ENCODE measurements at places on chromosomes 4 and X.

DNA sequence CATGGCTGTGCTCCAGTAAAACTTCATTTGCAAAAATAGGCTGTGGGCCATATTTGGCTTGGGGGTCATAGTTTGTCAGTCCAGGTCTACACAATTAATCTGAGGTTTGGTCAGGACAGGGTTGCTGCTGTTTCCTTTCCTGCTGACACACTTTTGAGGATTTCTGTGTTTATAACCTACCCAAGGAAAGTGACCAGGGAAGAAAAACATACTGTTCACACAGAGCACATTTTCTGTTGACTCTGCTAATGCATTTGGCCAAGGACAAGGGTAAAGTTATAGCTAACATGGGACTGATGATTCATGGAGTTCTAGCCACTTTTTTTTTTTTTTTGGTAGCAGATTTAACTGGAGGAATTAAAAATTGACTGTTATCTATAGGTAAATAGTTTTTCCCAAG lies 43.9 kb upstream of the GEMIN8 start:
- H3K27ac ChIP-seq = no peak overlapping the region
- H3K4me1 ChIP-seq = no peaks in the 10 kb centered on the region
- DNase-seq = no peak
- no peak overlapping the region for H3K4me3 ChIP-seq
- H3K27me3 ChIP-seq = no peaks in the 10 kb centered on the region

GRCh38 chr4:1047976-1048772 lies 36.7 kb downstream of the FGFRL1 start:
- no peaks in the 10 kb centered on the region for H3K27me3 ChIP-seq
- no peaks in the 10 kb centered on the region for H3K4me1 ChIP-seq
- no peaks in the 10 kb centered on the region for H3K36me3 ChIP-seq
- DNase-seq = peak; percentile 9
- H3K27ac ChIP-seq = no peak overlapping the region
- H3K4me3 ChIP-seq = no peak overlapping the region

DNA sequence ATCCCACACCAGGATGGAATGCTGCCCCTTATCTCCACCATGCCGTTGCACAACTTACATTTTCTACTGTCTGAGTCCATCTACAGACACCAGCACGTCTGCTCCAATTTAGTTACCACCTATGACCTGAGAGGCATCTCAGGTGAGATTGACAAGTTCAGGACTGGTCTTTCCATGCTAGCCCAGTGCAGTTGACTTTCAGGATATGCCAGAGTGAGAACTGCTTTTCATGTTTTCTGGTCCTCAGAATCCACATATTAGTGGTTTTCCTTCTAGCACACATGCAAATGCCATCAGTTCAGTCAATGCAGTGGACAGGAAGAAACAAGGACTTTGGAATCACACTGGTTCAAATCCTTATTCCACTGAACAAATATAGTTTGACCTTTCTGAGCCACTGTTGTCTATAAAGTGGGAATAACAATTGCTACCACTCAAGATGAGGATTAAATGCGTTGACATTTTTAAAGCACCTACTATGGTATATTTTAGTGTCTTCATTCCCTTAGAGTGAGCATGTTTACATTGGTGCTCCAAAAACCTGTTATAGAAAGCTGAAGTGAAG lies 38.1 kb upstream of the ANXA3 start:
- peaks cover 18% of the 10 kb centered on the region for H3K36me3 ChIP-seq
- H3K4me1 ChIP-seq = no peaks in the 10 kb centered on the region
- DNase-seq = no peak

DNA sequence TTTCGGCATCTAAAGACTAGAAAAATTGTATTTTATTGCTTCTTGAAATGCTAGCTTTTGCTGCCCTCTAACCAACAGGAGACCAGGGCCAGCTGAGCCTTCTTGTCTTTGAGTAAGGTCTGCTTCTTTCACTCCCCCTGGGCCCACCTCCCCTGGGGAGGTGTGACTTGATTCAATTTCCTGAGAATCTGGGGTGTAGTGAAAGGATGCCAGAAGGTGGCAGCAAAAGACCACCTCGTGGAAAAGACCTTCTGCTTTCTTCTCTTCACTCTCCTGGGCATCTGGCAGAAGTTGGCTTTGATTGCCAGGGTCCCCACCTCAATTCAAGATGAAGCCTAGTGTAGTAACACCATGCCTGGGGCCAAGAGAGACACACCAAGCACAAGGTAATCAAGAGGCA lies 96.5 kb upstream of the MAOA start:
- H3K27me3 ChIP-seq = no peaks in the 10 kb centered on the region
- no peaks in the 10 kb centered on the region for H3K4me1 ChIP-seq
- DNase-seq = peak; percentile 69
- H3K36me3 ChIP-seq = no peaks in the 10 kb centered on the region
- H3K27ac ChIP-seq = no peak overlapping the region

Measured in GM23338 (cell line).